Activated T-helper 1 cell treated with Interleukin-2 at 50 U/mL for 16 hours (primary cell): ENCODE measurements at places on chromosomes 3 and 15.
A peak's percentile ranks its signal among the peaks of the same experiment; 100 is the strongest.

- no peak for DNase-seq
These were observed 3.3 kb downstream of the CRYGS start for GRCh38 chr3:186540835-186541226.

DNA sequence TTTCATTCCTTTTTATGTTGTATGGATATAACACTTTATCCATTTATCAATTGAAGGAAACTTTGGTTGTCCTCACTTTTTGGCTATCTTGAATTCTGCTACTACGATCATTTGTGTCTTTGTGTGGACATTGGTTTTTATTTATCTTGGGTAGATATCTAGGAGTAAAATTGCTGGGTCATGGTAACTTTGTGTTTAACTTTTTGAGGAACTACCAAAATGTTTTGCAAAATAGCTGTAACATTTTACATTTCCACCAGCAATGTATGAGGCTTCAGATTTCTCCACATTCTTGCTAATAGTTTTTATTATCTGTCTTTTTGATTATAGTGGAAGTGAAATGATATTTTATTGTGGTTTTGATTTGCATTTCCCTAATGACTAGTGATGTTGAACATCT is 55.6 kb downstream of the TLNRD1 start:
- no peak for DNase-seq

GRCh38 chr3:42712688-42713372 is 10.2 kb upstream of the HHATL start:
- DNase-seq = no peak

- no peak for DNase-seq
These were observed 320.2 kb downstream of the CHST2 start for GRCh38 chr3:143439817-143440216.

DNA sequence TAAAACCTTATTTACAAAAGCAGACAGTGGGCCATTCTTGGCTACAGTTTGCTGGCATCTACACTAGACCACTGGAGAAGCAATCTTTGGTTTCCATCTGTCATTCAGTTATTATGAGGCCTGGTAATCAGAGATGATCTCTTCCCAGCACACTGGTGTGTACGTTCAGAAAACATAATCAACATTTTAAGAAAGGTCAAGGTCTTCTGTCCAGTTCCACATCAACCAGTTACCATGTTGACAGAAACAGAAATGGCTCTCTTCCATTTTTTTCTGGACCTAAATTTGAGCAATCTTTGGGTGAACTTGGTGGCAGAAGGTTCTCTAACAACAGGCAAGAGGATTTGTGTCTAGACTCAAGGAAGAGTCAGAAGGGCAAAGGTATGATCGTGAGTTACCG is 29.8 kb upstream of the ARHGEF3 start:
- DNase-seq = no peak

DNA sequence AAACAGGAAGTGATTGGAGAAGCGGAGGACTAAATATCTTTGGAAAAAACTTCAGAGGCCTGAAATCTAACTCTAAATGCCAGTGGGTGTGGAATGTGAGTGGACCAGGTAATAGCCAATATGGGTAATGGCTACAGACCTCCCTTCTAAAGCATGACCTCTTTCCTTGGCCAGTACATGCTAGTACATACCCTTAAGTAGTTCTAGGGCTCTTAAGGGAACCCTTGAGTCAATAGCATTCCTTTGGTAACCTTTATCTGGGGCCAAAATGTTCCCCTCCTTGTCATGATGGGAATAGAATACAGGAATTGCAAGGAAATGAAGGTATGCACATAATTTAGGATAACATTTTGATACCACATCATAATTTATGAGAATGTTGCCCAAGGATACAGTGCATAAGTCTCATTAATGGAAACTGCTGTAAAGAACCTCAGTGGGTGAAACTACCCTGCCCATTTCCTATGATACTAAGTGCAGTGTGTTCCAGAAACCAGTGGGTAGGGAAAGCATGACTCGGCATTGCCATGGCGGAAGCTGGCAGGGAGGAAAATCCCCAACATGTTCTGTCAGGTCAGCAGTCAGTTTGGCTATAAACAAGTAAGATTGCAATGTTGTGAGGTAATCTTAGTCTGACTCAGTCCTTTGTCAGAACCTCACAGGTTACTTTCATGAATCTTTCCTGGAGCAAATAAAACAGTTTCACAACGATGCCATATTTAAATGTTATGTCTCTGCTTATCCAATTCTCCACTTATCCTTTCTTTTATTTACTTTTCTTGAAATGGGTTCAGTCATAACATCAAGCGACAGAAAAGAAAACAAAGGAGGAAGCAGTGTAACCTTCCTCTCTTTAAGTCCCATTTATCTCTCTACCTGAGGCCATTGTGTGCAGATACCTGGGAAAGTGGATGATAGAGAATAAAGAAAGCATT is 23.5 kb upstream of the RAP2B start:
- DNase-seq = no peak

GRCh38 chr15:37765786-37766185 is 168.7 kb upstream of the TMCO5A start:
- no peak for DNase-seq

DNA sequence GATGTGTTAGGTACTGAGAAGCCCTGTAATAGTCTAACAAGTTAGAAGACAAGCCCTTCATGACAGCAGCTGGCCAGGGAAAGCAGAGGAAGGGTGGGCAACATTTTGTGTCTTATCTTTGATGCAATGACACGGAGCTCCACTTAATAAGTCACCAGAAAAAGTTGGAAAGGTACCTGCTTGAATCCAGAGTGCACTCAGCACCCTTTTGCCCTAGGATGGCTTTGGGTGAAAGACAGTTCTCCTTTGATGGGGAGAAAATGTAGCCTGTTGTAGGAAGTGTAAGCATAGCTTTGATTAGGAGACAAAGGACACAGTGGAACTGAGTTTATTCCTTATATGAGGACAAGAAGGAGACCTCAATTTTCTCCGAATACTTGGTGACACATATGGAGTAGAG is 137.0 kb downstream of the ARPP21 start:
- DNase-seq = no peak

DNA sequence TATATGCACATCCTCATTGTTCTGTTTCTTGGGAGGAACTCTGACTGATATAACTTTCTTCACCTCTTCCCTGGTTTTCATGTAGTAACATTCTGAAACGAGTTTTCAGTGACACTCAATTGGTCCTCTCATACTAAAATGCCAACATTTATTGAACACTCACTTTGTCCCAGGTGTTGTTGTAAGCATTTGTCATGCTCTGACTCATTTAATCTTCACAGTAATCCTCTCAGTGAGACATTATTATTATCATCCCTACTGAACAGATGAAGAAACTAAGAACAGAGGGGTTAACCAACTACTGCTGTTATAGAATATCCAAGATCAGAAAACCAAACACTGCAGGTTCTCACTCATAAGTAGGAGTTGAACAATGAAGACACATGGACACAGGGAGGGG is 94.1 kb upstream of the MRPL3 start:
- no peak for DNase-seq

- no peak for DNase-seq
These were observed 262.4 kb upstream of the PROK2 start for GRCh38 chr3:72047221-72047871.

DNA sequence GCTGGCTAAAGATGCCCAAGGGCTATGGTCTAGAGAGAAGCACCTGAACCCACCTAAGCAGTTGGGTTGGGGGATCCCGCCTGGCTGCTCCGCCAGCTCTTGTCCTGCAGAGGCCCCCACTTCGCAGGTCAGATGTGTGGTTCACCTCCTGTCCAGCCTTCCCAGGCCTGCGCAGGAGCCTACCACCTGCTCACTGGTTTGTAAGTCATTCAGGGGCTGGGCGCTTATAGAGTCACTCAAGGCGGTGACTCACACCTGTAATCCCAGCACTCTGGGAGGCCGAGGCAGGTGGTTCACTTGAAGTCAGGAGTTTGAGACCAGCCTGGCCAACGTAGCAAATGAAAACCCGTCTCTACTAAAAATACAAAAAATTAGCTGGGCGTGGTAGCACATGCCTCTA is 3.9 kb upstream of the FURIN start:
- DNase-seq = no peak

GRCh38 chr3:120645083-120645845 is 36.8 kb downstream of the HGD start:
- DNase-seq = no peak

GRCh38 chr3:55654123-55654760 is 167.1 kb upstream of the WNT5A start:
- no peak for DNase-seq

DNA sequence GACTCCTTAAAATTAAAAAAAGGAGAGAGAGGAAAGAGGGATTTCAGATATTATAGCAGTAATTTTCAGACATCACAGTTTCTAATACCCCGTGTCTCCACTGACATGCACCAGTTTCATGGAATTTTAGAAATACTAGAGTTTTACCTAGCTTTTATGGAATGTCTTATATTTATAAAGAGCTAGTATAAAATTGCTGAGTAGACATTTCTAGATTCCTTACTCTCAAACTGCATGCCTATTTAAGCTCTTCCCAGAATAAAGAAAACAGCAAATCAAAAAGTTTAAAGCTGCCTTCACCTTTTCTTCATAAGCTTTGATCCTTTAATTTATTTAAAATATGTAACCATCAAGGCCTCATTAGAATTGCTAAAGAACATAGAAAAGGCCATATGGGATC is 247.4 kb upstream of the IL12A start:
- no peak for DNase-seq

GRCh38 chr3:10364806-10365205 is 43.9 kb upstream of the SEC13 start:
- no peak for DNase-seq

GRCh38 chr15:56946150-56946549 is 27.7 kb downstream of the TCF12 start:
- no peak for DNase-seq

GRCh38 chr3:195715583-195716266 is 5.1 kb upstream of the MUC20 start:
- no peak for DNase-seq

GRCh38 chr15:99393641-99394040 is 142.4 kb downstream of the LRRC28 start:
- no peak for DNase-seq

DNA sequence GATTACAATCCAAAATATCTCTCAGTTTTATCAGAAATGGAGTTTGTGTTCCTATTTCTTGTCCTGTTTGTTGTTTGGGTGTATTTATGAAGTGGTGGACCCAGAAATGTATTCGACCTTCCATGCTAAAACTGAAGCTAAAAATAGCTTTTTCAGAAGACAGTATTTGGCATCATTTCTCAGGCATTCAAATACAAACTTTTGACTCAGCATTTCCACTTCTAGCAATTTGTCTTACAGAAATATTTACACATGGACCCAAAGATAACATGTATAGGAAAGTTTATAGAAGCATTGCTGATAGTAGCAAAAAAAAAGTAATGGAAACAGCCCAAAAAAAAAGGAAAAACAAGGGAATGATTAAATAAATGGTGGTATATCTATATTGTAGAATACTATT is 156.3 kb downstream of the HCN4 start:
- DNase-seq = no peak

DNA sequence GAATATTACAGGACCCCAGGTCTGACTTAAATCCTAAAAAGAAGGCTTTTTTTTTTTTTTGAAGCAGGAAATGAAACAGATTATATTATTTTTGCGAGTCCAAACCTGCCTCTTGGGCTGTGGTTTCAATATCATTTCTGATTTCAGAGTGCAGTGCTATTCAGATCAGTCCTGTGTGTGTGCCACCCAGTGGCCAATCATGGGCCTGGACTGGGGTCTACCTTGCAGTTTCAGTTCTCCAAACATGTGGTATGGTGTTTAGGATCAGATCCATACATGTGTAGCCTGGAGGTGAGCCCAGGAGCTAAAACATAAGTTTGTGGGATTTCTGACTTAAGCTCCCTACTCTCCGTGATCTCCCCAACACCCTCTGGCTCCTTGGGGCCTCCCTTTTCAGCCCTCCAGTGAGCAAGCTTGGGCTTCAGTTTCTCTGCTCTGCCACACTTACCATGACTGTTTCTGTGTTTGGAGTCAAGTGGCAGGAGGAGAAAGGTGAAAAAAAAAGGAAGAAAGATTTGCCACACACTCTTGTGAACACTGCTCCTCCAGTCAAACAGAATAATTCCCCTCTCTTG is 12.1 kb upstream of the THSD4 start:
- DNase-seq = no peak

GRCh38 chr3:100709842-100710260 is 557 bp downstream of the TFG start:
- DNase-seq = peak; percentile 16

- no peak for DNase-seq
These were observed 2.8 kb downstream of the ZIC4 start for GRCh38 chr3:147403511-147403910.

- DNase-seq = no peak
These were observed 4.6 kb downstream of the CACNA1D start for GRCh38 chr3:53498806-53499641.

DNA sequence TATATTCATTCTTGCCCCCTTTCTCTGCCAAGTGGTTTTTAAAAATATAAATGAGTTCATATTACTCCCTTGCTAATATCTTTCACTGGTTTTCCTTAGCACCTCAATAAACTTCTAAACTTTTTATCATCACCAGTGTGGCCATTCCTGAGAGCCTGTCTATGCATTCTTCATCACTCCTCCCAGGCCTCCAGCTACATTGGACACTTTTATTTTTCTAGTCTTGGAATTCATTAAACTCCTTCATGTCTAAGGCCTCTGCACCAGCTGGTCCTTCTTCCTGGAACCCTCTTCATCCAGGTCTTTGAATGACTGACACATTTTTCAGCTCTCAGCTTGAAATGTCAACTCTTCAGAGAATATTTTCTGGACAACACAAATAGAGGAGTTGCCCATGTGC is 120.4 kb upstream of the P2RY1 start:
- DNase-seq = no peak

DNA sequence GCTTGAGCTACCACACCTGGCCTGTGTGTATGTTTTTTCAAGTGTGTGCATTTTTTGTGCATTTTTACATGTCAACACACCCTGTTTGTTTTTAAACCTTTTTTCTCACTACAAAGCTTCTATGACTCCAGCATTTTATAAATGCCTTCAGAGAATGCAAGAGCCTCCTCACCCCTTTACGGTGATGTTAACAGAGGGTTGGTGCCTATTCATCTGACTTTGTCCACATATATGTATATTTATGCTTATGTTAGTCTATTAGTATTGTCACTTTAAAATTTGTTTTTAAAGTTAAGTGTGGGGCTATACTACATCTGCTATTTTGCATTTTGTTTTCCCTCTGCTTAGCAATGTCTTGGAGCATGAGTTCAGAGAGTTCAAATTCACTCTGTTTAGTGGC is 45.8 kb downstream of the EEFSEC start:
- DNase-seq = no peak

GRCh38 chr15:42121682-42122081 is 27.3 kb upstream of the PLA2G4D start:
- DNase-seq = no peak

DNA sequence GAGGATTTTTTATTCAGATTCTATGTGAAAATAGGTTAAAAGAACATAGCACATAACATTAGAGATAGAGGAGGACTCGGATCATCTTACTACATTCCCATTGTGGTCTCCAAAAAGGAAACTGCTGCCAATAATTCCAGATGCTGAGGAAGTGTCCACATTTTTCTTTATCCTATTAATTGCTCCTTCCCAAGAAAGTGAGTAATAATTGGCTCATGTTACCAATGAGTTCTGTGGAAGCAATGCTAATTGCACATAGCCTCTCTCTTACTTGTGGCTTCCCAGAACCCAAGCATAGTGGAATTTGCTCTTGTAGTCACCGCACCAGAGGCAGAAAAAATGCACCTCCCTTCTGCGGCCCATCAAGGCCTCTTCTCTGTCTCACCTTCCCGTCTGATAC is 208.4 kb downstream of the PLOD2 start:
- DNase-seq = no peak

GRCh38 chr15:93107646-93108045 is 18.6 kb upstream of the RGMA start:
- no peak for DNase-seq

GRCh38 chr15:39154227-39154638 is 426.6 kb upstream of the THBS1 start:
- no peak for DNase-seq
